Thoracic aorta (tissue), 2 donors: ENCODE measurements at places on chromosomes 2 and 18. TPM values are rescaled to one million over a fixed set of nuclear protein-coding genes. Genes with fewer than 3 reads are reported as not detected.

DNA sequence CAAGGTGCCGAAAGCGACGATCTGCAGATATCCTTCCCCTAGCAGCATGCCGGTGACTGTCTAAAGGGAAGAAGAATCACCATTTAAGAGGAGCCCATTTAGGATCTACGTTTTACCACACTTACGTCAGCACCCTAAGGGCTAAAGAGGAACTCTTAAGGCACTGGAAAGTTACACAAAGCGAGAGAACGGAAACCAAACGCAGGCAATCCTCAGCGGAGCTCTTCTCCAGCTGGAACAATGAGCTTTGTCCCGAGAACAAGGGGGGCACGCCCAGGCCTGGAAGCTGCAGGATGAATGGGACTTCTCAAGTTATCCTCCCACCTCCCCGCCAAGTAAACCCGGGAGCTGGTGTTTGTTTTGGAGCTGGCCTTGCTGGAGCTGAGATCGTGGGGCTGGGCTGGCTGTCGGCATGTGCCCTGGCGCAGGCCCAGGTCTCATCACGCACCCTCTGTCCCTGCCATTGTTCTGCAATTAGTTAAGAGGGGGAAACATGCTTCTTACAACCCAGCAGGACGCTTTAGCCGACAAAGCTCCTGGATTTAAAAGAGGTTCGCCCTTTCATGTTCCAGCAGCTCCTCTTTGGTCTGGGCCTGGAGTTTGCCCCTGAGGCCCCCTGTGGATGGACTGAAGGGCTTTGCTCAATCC, 36.4 kb downstream of the PXDN start:
- no peak for DNase-seq

DNA sequence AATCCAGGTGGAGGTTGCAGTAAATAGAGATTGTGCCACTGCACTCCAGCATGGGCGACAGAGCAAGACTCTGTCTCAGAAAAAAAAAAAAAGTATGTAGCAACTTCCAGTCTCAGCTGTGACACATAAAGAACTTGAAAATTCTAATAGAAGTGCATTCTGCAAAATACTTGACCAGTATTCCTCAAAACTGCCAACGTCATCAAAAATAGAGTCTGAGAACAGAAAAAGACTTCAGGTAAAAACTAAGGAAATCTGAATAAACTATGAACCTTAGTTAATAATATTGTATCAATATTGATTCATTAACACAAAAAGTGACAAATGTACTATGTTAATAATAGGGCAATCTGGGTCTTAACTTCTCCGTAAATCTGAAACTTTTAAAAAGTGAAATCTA, 76.7 kb upstream of the WDR75 start:
- DNase-seq = no peak

GRCh38 chr2:231699006-231699405, 9.3 kb upstream of the PTMA start:
- no peak for DNase-seq

- DNase-seq = no peak
Measured at GRCh38 chr2:37871456-37872191, 53.5 kb upstream of the RMDN2 start.

GRCh38 chr2:169354244-169354643, 8.1 kb downstream of the LRP2 start:
- no peak for DNase-seq

DNA sequence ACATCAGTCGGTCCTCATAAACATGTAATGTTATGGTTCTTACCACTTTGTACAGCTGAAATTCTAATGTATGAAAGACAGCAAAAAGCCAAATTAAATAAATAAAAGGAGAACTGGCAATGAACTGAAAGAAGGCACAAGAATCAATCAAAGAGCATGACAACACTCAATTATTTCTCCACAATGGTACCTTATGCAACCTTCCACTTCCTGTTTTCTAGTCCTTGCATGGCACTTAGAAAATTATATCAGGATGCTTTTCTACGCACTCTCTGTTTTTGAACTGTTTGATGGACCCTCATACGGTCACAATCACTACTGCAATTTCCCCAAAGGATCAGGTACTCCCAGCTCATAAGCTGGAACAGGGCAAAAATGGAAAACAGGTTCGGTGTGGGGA, 81.6 kb downstream of the EPB41L3 start:
- no peak for DNase-seq

GRCh38 chr2:218028189-218028495, 25.3 kb upstream of the TNS1 start:
- no peak for DNase-seq

DNA sequence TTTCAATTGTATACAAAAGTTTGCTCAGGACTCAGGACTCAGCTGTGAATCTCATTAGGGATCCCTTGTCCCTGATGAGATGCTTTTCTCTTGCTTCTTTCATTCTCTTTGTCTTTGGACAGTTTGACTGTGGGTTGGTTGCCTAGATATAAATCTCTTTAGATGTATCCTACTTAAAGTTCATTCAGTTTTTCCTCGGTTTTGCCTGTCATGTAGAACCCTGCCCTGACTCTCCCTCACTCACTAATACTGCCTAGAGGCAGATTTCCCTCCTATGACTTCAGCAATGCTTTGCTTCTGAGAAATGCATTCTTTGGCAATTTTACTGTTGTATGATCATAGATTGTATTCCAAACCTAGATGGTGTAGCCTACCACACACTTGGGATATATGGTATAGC, 421.4 kb upstream of the TCF4 start:
- DNase-seq = no peak

DNA sequence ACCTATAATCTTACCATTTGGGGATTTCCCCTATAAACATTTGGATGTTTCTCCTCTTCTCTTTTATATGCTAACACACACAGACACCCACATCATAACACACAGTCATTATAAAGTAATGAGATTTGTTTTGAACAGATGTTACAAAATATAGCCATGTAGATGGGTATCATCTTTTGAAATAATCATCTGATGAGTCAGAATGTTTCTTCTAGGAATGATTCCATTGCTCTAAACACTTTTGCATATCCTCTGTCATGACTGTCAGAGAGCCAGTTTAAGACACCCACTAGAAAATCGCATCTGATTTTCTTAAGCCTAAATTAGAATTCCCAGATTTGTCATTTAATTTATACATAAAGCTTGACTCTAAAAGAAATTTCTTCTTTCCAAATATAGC, 442.6 kb downstream of the CMPK2 start:
- no peak for DNase-seq

GRCh38 chr2:70354264-70354949, 52.5 kb upstream of the FAM136A start:
- no peak for DNase-seq

- DNase-seq = no peak
Measured at GRCh38 chr2:128422571-128422970, 103.9 kb upstream of the HS6ST1 start.

GRCh38 chr2:240570531-240571313, 2.4 kb downstream of the RNPEPL1 start:
- DNase-seq = no peak

DNA sequence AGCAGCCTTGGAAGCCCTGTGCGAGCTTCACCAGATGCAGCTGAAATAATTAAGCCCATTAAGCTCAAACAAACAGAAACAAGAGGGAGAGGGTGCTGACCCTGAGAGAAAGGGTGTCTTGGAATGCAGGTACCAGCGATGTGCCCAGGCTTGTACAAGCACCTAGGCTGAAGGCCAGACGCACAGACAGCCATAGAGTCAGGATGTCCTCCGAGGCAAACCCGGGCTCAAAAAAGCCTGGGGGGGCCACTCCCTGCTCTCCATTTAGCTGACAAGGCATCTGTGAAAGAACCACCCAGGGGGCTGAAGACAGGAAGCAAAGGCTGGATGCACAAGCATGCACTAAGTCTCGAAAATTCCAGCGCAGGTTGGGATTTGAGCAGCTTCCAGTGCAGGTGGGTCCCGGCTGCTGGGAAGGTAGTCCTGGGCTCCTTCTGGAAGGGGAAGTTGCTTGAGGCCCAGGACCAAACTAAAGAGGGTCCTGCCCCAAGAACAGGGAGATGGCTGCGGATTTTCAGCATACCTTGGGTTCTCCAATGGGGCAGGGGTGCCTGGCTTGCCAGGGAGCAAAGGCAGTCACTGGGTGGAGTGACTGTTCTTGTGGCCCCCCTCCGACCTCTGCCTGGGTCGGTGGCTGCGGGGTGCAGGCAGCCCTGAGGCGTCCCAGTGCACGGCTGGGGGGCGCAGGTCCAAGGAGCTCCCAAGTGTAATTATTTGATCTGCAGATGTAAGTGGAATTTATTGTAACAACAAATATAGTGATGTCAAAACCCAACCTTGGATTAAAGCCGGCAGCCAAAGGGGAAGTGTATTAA, 5.9 kb downstream of the GBX2 start:
- no peak for DNase-seq

GRCh38 chr2:31109633-31110192, 28.5 kb downstream of the GALNT14 start:
- DNase-seq = no peak

DNA sequence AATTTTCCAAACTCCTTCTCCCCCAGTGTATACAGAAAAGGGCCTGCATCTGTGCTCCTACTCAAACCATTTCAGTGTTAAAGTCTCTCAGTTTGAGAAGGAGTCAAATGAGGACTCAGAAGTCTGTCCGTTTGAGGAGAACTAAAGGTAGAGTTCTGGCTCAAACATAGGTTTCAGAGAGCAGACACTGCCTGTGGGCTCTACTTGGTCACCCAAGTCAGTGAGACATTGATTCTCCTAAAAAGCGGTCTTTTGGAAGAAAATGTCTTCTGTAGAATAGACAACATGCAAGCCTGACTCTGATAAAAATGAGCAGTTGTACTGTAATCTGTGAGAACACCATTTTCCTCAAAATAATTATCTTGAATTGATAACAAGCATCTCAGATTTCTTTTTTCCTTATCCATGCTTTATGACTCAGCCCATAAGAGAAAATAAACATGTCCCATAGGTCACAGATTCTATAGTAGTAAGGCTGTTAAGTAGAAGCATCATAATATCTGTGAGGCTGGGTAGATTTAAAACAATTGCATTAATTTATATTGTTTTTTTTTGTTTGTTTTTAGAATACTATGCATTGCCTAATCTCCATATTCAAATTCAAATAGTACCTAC, 82.8 kb downstream of the ASXL3 start:
- no peak for DNase-seq

GRCh38 chr2:205972113-205972512, 113.9 kb downstream of the INO80D start:
- DNase-seq = no peak

DNA sequence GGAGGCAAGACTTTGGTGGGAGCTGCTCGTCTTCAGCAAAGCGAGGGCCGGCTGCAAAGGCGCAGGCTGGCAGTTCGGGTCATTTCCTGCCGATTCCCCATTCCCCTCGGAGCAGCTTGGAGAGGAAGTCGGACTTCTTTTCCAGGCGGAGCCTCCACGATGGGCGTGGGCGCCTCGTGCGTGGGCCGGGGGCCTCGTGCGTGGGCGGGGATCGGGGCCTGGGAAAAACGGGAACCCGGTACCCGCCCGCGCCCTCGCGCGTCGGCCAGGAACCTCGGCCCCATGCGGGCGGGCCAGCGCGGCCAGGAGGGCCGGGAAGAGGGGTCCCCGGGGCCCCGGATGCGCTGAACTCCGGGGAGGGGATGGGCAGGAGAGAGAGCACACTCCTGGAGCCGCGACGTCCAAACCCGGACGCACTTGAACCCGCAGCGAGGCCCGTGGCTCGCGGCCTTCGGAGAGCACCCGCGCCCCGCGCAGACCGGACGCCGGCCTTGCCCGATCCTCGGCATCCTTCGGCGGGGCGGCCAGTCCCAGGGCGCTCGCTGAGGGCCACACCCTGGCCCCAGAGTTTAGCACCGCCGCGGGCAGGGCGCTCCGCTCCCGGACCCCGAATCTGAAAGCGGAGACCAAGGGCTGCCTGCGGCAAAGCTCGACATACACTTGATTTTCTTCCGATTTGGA, 368.4 kb downstream of the MTX2 start:
- DNase-seq = no peak

DNA sequence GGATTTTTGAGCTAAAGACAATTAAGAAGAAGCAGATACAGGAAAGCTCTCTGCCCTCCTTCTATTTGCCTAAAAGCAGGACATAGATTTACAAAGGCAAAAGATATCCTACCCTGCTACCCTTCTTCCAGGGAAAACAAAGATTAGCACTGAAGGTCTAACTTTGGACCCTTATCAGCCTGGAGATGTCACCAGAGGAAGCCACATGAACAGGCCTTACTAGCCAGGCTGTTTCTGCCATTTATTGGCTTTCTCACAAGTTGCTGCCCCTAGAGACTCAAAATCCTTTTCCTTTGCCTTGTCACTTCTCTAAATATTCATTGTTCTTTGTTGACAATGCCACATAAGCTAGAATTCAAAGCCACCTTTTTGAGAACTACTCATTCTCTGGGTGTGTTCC, 147.3 kb downstream of the B3GNT2 start:
- no peak for DNase-seq

Gene CHRND
- total RNA-seq = not detected

Gene MERTK
- total RNA-seq = 69.9 TPM

Gene TRPM8
- total RNA-seq = not detected

Gene KLHL30
- total RNA-seq = 33.4 TPM
